ENCODE measurements at places on chromosomes 13 and 19.

DNA sequence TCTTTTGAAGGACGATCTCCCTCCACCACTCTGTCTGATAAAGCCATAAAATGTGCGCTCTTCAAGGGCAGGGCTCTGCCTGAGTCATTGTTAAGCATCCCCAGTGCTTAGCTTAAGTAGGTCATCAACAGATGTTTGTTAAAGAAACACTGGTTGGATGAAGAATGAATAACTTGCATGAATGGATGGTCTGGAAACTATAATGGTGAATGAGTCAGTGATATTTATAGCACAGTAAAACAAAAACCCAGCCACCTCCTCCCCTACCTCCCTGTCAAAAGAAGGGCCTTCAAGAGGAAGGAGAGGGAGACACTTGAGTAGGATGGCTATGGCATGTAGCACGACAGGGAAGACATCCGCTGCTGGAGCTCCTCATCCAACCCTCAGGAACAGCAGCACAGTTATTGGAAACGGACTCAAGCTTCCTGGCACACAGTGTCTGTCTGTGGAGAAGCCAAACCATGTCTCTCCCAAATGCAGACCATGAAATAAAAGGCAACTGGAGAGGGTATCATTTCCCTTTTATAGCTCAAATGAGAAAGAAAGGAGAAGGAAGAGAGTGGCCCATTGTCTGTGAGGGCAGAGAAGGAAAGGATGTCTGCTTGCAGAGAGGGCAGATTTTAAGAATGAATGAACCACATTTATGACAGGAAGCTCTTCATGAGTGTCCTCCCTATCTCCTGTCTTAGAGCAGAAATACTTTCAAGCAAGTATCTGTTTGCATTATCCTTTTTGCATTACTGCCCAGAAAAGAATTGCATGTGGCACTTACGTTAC is 183.5 kb upstream of the UBL3 start:
- no peak for DNase-seq

GRCh38 chr13:62246581-62246980 is 830.9 kb upstream of the PCDH20 start:
- no peak for DNase-seq

DNA sequence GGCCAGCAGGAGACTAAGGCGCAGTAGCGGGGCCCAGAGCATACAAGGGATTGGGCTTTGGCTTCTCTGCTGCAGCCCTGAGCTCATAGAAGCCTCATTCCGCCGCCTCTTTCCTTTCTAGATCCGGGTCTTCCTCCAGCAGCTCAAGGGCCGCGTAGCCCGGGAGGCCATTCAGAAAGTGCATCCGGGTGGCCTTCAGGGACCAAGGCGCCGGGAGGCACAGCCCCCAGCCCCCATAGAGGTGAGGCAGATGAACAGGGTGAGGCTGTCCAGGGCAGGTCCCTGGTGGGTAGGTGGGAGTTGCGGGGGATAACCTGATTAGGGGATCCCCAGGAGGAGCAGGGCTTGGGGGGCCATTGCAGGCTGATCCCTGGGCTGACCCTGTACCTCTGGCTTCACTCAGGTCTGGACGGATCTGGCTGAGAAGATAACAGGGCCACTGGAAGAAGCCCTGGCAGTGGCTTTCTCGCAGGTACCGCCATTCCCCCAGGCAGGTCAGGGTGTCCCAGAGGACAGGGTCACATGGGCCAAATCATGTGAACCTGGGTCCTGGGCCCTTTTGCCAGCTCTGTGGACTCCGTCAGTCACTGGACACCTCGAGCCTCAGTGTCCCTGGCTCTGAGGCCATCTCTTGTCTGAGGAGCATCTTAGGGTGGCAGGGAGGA is 1.3 kb downstream of the SNAPC2 start:
- DNase-seq = no peak

DNA sequence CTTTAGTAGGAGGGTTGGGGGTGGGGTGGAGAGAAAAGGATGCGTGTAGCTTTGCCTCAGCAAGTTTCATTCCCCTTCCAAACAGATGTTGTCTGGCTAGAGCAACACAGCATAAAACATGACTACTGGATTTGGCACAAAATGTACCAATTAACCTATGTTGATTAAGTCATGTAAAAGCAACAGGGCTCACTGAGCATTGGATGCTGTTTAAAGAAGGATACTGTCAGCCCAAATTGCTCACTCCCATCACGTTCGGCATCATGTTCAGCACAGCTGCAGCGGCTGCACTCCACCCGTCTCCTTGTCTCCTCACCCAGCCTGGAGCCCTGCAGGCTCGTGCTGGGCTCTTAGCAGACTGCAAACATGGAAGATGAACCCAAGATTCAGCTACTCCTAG is 77.5 kb downstream of the DLEU7 start:
- DNase-seq = no peak

DNA sequence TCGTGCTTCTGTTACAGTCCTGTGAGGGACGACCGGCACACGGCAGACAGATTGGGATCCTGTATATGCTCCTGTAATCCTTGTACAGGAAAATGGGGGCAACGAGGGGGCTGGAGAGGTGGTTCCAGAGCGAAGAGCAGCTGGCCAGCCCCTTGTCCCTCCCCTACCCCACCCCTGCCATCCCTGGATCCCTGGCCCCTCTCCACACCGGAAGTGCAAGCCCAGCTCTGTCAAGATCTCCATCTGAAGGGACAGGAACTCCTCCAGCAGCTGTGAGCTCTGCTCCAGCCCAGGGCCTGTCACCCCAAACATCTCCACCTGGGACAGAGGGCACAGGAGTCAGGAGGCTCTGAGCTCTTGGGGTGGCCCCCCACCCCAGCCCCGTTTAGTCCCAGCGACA is 5.5 kb upstream of the CCER2 start:
- no peak for DNase-seq

GRCh38 chr13:104071806-104072205 is 1005.6 kb upstream of the SLC10A2 start:
- DNase-seq = no peak

GRCh38 chr19:48454150-48454730 is 1.1 kb upstream of the KCNJ14 start:
- no peak for DNase-seq

- no peak for DNase-seq
These were observed 2.1 kb downstream of the SARS2 start for GRCh38 chr19:38928391-38929001.

GRCh38 chr19:48637449-48637947 is 319 bp upstream of the DBP start:
- peak; percentile 80 for DNase-seq

Measured in GM18507 (cell line).